ENCODE measurements at places on chromosomes 12 and 14. TPM values are rescaled to one million over a fixed set of nuclear protein-coding genes. Genes with fewer than 3 reads are reported as not detected.

DNA sequence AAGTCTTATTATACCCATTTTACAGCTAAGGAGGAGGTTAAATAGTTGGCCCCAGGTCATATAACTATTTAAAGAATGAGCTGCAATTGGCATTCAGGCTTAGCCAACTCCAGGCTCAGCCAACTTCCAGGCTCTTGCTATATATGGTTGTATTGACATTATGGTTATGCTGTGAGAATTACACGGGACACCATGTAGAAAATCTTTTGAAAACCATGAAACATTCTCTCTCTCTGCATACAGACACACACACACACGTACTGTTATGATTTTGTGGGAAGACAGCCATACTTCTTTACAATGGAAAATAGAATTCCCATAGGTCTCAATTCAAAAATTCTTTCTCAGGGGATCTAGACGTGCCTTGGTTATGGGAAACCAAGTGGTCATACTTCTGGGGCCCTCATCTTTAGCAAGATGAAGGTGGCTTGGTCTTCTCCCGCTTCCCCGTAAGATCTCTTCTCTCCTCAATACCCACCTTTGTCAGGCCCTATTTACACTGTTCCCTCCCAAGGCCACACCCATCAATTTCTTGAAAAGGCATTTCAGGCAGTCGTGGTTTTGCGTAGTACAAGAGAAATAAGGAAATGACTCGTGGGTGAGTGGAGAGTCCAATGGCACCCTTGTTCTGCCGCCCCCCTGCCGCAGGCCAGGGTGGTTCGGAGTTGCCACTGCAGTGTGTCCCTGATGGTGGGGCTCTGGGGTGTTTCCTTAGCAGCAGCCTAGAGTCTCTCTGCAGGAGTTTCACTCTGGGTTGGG is 10.0 kb upstream of the GPRC5A start:
- DNase-seq = no peak

- DNase-seq = no peak
Observed at GRCh38 chr14:61581955-61582615, 113.2 kb upstream of the HIF1A start.

DNA sequence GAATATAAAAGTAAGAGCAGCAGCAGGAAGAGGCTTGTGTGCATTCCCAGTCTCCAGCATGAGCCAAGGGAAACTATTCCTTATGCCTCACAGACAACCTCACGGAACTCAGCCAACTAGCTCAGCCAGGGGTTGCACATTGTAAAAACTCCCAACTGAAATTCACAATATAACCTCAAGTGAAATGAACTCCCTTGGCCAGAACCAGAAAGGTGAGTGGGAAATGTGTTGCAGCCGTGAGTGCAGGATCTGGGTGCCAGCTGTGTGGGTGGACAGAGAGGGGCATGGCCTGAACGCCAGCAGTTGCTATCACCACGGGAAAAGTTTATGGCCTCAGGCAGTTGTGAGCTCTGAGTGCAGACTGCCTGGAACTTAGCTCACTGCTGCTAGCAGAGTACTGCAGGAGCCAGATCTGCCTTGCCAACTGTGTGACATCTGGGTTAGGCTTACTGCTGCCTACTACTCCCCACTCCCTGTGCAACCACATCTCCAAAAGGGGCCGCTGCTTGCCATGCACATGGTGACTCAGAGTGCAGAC is 2.3 kb upstream of the CLEC1A start:
- DNase-seq = no peak

GRCh38 chr14:30143627-30144026 is 216.0 kb upstream of the PRKD1 start:
- no peak for DNase-seq

The OR6C70 gene
- not detected for total RNA-seq

DNA sequence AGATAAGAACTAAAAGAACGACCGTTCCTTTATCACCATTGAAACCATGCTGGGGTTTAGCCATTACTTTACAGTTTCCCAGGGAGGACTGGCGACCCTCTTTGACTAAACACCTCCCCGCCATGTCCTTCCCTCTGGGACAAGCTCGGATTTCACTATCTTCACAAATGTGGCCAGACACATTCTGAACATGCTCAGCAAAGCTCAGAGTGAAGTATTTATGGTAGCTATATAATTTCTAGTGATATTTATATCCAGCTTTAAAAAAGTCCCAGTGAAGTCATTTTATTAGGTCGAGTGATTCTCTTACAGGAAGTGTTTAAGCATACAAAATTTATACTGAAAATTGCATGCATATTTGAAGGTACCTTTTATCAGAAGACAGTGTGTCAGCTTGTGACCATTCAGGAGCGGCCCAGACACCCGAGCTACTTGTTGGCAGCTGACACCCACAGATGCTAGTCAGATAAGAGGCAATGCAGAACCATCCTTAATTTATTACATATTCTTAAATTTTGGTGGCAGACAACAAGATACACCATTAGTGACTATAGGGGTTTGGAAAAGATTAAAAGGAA is 36.8 kb downstream of the NIN start:
- no peak for DNase-seq

The TMPRSS12 gene
- not detected for total RNA-seq

DNA sequence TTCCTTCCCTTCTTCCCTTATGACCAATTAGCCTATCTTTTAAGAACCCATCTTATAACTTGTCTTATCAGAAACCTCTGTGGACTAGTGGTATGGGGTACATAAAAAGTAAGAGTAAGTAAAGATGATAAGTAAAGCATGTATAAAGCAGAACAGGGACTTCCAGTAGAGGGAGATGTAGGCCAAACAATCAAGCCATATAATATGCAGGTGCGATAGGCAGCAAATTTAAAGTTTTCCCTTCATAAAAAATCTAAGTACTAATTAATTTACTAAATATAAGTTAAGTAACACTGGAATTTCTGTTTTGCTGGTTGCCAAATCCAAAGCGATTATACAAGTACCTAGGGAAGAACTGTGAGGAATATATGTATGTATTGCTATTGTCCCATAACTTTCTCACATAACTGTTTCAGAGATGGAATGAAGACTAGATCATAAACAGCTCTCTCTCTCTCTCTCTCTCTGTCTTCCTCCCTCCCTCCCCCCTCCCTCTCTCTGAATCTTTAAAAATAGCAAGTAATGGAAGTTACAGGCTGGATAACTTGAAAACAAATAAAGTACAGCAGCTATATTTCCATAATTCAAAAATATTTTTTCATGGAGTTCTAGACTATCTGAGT is 25.7 kb downstream of the METTL25 start:
- no peak for DNase-seq

The CCDC197 gene
- total RNA-seq = 1.1 TPM

DNA sequence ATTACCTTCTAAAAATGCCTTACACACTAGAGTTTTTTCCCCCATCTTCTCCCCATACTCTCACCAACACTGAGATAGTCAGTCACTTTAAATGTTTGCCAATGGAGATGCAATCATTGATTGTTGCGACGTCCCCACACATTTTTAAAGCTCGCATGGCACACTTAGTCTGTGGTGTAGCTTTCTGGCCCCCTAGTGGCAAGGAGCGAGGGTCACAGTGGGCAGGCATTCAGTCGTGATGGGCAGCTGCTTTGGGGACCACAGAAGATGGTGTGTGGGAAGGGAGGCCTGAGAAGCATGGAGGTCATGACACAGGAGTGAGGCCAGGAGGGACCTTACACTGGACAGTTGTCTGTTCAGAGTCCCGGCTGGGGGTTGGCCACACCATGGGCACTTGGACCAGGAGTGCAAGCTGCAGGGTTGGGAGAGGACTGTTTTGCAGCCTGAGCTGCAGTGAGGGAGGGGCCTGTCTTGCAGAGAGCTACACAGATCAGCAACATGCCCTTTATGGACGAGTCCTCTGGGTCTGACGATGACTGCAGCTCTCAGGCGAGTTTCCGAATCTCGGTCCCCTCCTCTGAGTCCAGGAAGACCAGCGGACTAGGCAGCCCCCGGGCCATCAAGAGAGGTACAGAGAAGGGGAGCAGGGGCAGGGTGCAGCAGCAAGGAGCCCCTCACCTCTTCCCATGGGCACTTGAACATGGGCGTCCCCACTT is 28.6 kb downstream of the PIGH start:
- DNase-seq = peak; percentile 63

DNA sequence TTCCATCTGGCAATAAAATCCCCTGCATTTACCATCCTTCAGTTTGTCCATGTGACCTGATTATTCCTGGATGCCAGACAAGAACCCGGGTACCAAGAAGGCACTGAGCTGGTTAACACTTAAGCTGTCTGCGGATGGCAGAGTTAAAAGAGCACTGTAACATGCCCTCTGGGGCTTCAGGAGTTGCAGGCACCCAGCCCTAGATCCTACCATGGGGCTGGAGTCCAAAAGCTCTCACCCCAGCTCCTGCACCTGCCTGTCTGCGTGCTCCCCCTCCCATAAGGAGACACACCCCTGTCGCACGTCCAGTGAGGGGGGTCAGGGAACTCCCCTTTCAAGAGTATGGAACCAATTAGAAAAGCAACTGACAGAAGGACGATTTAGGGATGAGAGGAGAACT is 14.6 kb upstream of the FBXO34 start:
- no peak for DNase-seq

The NAB2 gene
- total RNA-seq = 13.2 TPM

The RFC5 gene
- total RNA-seq = 6.9 TPM

DNA sequence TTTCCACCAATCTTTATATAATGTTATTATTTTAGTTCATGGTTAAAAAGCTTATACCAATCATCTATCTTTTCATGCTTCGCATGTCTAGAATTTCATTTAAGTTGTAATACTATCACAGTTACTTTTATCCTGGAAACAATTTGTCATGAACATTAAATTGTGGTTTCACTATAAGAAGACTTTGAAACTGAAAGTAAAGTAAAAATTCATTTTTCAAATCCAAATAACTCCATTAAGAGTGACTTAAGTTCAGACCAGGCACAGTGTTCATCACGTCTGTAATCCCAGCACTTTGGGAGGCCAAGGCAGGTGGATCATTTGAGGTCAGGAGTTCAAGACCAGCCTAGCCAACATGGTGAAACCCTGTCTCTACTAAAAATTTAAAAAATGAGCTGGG is 12.4 kb downstream of the ESR2 start:
- DNase-seq = no peak

- DNase-seq = no peak
Observed at GRCh38 chr12:83996671-83997070, 915.9 kb downstream of the SLC6A15 start.

DNA sequence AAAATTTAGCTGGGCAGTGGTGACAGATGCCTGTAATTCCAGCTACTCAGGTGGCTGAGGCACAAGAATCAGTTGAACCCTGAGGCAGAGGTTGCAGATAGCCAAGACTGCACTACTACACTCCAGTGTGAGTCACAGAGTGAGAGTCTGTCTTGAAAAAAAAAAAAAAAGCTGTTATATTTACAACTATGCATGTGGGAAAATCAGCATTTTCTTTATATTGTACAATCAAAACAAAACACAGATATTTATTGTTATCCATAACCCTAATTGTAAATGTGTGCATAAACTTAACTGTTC is 12.5 kb downstream of the C1R start:
- no peak for DNase-seq

DNA sequence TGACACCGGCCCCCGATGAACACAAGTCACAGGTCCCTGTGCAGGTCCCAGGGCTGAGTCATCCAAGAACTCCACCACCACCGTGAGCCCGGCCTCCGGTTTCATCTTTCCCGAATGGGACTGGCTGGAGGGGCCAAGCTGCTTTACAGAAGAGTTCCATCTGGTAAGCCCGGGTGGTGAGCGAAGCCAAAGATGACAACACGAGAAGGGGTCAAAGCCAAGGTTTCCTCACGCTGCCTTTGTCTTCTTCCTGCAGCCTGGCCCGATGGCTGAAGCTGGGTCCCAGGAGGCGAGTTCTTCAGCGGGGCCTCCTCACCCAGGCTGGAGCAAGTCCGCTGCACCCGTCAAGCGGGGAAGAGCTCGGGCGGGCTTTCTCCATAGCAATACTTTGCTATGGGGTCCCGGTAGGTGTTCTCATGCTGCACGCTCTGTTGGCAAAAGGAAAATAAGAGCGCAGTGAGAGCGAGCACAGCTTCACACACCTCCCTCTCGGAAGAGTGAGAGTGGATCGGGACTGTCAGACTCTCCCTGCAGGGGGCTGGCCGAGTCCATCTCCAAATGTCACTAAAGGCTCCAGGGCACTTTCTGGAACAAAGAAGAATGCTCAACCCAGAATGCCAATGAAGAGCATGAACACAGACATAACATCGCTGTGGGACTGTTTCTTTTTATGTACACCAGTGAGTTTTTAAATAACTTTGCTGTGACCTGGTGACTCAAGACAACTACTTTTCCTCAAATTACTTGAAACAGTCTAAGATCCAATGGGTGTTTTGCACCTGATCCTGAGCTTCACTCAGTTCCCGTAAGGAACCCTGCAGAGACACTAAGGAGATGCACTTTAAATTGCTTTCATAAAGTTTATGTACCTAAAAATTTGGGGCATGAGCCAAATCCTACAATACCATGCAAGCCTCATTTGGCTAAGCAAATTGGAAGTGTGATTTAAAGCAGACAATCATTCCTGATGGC is 20.1 kb downstream of the SPRING1 start:
- peak; percentile 66 for DNase-seq

GRCh38 chr12:20077618-20078017 is 290.7 kb upstream of the PDE3A start:
- DNase-seq = no peak

DNA sequence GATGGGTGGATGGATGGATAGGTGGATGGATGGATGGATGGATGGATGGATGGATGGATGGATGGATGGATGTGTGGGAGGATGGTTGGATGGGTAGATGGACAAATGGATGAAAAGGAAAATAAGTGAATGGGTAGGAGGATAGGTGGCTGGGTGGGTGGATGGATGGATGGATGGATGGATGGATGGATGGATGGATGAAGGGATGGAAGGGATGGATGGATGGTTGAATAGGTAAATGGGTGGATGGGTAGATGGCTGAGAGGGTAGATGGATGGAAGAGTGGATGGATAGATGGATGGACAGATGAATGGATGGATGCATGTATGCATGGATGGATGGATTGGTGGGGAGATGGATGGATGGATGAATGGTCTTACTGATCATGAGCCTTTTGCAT is 36.5 kb downstream of the MAP1LC3B2 start:
- DNase-seq = no peak

DNA sequence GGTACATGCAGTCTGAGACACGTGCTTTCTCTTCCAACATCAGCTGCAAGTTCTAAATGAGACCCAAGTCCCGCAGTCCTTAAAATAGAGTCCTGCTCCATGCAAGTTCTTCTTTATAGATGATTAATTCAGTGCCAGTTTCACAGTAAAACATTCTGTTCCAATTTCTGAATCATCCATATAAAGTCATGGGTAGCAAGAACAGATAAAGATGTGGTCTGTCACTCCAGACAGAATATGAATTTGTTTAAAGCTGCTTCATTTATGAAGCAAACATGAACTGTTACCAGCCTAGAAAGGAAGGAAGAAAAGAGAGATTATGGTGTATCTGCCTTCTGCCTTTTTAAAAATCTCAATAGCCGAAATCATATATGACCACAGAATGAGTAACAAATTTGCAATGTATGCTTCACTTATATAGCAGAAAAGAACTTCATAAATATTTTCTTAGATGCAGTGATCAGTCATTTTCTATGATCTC is 83.3 kb downstream of the KITLG start:
- DNase-seq = no peak

The NRXN3 gene
- 1.9 TPM for total RNA-seq

The DIO2 gene
- total RNA-seq = 3.6 TPM
